PC-9 (cell line): ENCODE measurements at places on chromosomes 13 and 19.

DNA sequence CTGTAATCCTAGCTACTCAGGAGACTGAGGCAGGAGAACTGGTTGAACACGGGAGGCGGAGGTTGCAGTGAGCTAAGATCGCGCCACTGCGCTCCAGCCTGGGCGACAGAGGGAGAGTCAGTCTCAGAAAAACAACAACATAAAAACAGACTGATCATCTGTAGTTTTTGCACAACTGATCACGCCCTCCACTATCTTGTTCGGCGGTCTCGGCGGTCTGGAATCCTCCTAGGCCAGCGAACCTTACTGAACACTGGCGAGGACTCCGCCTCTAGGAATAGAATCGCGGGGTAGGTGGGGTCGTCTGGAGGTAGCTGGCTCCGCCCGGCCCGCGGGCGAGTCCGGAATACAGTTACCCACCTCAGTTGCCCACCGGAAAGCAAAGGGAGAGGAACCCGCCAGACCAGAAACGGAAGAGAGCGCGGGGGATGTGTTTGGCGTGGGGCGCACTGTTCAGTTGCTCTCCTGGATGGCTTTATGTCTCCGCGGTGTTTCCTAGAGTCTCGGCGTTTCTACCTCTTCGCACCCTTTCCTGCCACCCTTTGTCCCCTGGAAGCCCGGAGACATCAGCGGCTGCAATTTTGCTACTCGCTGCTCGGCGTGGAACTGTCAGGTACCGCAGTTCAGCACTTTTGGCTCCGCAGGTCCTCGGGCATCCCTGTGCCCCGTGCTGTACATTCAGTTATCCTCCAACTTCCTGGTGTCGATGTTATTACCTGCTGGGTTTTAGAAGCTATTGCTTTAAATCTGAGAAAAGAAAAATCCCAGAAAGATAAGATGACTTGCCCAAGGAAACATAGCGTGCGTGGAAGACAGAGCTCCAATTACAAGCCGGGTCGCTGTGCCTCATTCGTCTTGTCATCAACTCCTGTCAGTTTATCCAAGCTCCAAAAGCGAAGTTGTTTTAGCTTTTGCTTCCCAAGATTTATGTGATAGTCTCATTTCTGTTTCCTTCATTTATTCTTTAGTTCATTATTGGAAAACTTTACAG, 24.9 kb upstream of the HNRNPA1L2 start:
- H3K4me3 ChIP-seq, result peak overlapping the region; percentile 95
- H3K4me1 ChIP-seq, result peaks cover 8% of the 10 kb centered on the region
- H3K27me3 ChIP-seq, result no peaks in the 10 kb centered on the region
- H3K27ac ChIP-seq, result peak overlapping the region; percentile 51
- DNase-seq, result peak; percentile 88

DNA sequence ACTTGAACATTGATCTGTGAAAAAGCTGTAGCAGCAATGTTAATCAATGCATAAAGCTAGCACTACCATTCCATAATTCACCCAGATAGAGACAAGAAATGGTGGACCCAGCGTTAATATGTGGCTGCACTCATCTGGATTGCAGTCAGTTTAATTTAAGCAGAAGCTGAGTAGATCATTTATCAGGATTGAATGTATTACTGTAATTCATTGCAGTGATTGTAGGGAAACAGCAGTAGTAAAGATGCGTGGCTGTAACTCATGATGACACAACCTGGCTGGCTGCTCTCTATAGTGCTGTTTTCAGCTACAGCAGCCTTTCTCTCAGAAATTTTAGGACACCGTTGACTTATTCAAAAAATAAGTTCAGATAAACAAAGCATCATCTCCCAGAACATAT, 499.5 kb upstream of the SLITRK6 start:
- no peaks in the 10 kb centered on the region for H3K36me3 ChIP-seq
- DNase-seq, result no peak
- H3K27me3 ChIP-seq, result no peaks in the 10 kb centered on the region
- H3K4me3 ChIP-seq, result no peak overlapping the region
- no peak overlapping the region for H3K27ac ChIP-seq
- no peaks in the 10 kb centered on the region for H3K4me1 ChIP-seq

DNA sequence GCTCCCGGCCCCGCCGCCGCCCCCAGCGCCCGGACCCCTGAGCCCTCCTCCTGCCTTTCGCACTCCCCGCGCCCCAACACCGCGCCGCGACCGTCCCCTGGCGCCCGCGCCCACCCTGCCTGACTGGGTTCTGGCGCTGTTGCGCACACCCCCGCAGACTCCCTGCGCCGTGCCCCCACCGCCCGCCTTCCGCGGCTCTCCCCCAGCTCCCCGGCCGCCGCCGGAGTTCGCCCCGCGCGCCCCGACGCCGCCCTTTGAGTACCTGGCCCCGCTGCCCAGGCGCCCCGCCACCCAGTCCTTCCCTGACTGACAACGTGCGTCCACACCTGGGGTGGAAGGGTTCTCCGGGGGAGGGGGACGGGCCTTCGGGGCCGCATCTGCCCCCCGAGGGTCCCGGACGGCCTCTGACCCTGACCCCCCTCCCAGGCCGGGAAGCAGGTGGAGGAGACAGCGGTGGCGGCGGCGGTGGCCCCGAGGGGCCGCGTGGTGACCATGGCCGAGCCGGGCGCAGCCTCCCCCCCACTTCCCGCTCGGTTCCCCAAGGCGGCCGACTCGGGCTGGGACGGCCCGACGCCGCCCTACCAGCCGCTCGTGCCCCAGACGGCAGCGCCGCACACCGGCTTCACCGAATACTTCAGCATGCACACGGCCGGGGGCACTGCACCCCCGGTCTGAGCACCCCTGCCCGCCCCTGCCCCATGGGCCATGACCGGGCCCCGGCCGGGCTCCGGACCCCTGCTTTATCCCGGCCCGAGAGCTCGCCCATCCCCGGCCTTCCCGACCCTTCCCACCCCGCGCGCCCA, 1.4 kb upstream of the MEGF8 start:
- no peak overlapping the region for H3K27ac ChIP-seq
- no peaks in the 10 kb centered on the region for H3K36me3 ChIP-seq
- H3K27me3 ChIP-seq, result no peaks in the 10 kb centered on the region
- H3K4me1 ChIP-seq, result peaks cover 14% of the 10 kb centered on the region
- no peak overlapping the region for H3K4me3 ChIP-seq
- no peak for DNase-seq

DNA sequence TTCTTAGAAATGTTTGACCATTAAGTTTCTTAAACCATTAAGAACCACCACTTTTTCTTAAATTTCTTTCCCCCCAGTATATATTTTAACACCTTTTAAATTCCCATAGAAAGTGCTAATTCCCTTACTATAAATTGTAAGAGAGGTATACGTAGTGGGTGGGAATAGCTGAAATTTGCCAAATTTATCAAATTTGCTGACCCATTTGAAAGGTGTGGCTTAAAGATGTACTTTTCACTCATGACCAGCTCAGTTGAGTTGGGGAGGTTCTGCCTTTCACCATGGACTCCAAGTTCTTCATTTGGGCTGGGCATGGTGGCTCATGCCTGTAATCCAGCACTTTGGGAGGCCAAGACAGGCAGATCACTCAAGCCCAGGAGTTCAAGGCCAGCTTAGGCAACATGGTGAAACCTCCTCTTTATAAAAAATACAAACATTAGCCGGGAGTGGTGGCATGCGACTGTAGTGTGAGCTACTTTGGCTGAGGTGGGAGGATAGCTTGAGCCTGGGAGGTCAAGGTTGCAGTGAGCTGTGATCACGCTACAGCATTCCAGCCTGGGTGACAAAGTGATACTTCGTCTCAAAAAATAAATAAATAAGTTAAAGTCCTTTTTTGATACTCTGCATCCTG, 133.2 kb downstream of the MRPL57 start:
- no peaks in the 10 kb centered on the region for H3K36me3 ChIP-seq
- H3K27me3 ChIP-seq, result no peaks in the 10 kb centered on the region
- no peak for DNase-seq
- H3K27ac ChIP-seq, result peak overlapping the region; percentile 55
- peaks cover 16% of the 10 kb centered on the region for H3K4me1 ChIP-seq

DNA sequence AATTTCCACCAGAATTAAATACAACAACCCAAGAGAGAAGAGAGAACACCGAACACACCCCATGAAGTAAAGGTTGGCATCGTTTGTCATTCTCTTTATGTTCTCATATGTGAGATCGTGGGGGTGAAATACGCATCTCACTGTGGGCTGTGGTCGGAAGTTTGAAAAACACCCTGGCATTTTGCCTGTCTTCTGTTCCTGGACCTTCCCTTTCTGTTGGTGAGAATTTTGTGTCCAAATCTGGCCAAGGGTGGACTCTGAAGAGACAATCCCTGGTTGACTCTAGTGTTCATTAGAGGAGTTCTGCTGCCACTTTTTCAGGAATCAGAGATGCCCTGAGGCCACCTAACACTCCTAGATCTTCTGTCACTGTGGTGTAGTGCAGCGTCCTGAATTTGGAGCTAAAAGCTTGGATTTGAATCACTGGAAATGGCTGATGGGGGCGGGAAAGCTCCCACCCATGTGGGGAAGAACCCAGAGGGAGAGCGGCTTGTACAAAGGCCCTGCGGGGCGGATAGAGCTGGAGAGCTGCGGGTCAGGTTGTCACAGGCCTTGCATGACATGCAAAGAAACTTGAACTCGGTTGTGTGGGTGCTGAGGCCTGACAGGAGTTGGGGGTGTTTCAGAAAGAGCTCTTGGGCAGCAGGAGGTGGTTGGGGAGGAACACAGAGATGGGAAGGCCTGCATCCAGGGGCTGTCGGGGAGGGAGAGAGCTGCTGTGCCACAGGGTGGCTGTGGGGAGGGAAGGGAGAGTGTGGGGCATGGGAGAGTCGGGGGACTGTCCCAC, 11.1 kb upstream of the SPATA13 start:
- no peaks in the 10 kb centered on the region for H3K27me3 ChIP-seq
- H3K4me1 ChIP-seq, result peaks cover 60% of the 10 kb centered on the region
- no peaks in the 10 kb centered on the region for H3K36me3 ChIP-seq
- H3K27ac ChIP-seq, result peak overlapping the region; percentile 92
- peak overlapping the region; percentile 28; the same call in 1 of the 2 replicates for H3K4me3 ChIP-seq

DNA sequence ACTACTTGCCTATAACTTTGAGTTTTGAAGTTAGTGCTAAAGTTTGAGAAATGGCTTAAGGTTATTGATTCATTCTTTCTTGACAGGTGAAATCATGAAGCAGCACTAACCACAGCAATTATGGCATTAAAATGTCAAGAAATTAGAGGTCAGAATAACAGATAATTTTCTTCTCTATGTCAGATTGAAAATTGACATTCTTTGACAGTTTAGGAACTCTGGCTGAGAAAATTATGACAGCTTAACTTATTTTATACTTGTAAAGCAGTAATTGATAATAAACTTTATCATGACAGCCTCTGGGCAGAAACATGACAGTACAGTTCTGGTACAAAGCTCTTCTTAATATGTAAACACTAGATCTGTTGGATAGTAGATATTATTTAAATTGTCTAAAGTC, 155.2 kb upstream of the MAB21L1 start:
- DNase-seq, result no peak
- no peaks in the 10 kb centered on the region for H3K36me3 ChIP-seq
- no peak overlapping the region for H3K27ac ChIP-seq
- H3K4me1 ChIP-seq, result no peaks in the 10 kb centered on the region

DNA sequence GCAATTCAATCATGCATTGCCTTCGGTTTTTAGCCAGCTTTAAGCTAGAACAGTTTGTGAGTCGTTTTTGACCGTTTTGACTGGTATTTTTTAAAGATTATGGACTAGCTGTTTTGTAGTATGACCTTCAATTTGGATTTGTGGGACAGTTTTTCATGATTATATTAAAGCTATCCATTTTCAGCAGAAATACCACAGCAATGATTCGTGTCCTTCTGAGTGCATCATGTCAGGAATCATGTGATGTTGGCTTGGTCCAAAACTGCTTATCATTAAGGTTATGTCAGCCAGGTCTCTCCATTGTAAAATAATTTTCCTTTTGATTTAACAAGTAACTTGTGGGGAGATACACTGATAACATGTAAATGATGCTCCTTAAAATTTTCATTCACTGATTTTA, 229.0 kb downstream of the POSTN start:
- no peaks in the 10 kb centered on the region for H3K4me1 ChIP-seq
- DNase-seq, result no peak
- no peaks in the 10 kb centered on the region for H3K36me3 ChIP-seq
- H3K27ac ChIP-seq, result no peak overlapping the region
- H3K27me3 ChIP-seq, result no peaks in the 10 kb centered on the region

- no peak overlapping the region for H3K4me3 ChIP-seq
- DNase-seq, result no peak
- no peak overlapping the region for H3K27ac ChIP-seq
- H3K4me1 ChIP-seq, result no peaks in the 10 kb centered on the region
- no peaks in the 10 kb centered on the region for H3K36me3 ChIP-seq
Observed at GRCh38 chr13:95111608-95112007, 189.6 kb downstream of the ABCC4 start.

DNA sequence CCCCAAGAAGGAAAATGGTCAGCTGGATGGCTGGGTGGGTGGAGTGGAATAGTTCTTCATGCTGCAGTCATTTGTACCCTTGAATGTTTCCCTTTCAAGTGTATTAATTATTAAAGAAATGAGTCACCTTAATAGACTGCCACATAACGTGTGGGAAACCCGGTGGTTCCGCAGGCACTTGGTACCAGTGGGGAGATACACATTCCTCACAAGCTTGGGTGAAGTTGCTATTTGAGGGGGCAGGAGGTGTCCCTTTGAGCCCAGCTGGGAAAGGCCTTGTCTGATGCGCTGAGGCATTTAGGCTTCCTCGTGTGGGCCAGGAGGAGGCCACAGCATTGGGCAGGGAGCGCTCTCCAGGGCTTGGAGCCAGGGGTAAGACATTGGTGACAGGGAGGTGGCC, 57.7 kb downstream of the ATP8A2 start:
- H3K36me3 ChIP-seq, result no peaks in the 10 kb centered on the region
- peaks cover 77% of the 10 kb centered on the region for H3K27me3 ChIP-seq
- H3K27ac ChIP-seq, result no peak overlapping the region
- no peak for DNase-seq

DNA sequence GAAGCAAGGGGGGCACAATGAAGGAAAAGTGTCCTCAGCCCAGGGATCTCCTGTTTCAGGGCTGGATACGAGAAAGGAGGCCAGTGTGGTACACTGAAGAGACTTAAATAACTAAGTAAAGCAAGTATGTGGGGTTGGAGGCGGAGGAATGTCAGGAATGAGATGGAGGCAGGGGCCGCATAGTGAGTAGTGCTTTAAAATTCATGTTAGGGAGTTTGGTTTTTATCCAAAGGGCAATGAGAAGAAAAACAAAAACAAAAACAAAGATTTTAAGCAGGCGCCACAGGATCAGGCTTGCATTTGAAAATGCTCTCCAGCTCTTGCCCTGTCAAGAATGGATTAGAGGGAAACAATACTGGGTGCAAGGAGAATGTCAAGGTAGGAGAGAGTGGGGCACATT, 273.4 kb downstream of the DCLK1 start:
- DNase-seq, result no peak
- H3K27me3 ChIP-seq, result no peaks in the 10 kb centered on the region
- no peak overlapping the region for H3K27ac ChIP-seq
- peaks cover 24% of the 10 kb centered on the region for H3K4me1 ChIP-seq
- H3K36me3 ChIP-seq, result no peaks in the 10 kb centered on the region
